ENCODE measurements at places on chromosomes 13 and 19.

- DNase-seq, result no peak
Measured at GRCh38 chr19:16222806-16223205, 25.1 kb downstream of the AP1M1 start.

DNA sequence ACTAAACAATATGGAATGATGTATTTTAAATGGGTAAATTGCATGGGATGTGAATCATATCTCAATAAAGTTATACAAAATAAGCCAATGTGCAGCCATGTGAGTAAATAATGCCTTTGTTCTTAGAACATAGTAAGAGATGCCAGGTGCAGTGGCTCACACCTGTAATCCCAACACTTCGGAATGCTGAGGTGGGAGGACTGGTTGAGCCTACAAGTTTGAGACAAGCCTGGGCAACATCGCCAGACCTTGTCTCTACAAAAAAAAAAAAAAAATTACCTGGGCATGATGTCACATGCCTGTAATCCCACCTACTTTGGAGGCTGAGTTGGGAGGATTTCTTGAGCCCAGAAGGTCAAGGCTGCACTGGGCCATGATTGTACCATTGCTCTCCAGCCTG is 230.7 kb downstream of the RFC3 start:
- no peak for DNase-seq

DNA sequence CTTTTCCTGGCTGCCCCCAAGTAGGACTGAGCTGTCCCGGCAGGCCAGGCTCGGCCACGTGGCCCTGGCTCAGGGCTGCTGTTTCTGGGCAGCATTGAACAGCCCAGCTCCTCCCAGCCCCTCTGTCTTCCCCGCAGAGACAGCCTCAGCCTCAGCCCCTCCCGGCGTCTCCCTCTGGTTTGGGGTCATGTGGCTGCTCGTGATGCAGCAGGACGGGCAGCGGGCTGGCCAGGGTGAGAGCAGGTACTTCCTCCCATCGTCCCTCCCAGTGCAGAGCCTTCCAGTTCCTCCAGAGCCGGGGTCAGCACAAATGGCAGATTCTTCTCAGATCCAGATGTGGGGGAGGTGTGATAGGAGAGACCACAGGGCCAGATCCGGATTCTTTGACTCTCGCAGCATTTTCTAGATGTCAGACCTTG is 114.6 kb downstream of the KDM4B start:
- DNase-seq, result no peak

GRCh38 chr19:18046059-18046718 is 38.2 kb downstream of the ARRDC2 start:
- no peak for DNase-seq

- no peak for DNase-seq
Measured at GRCh38 chr13:44322928-44323327, 50.7 kb upstream of the SERP2 start.

GRCh38 chr19:39359026-39359425 is 16.8 kb downstream of the SAMD4B start:
- no peak for DNase-seq

DNA sequence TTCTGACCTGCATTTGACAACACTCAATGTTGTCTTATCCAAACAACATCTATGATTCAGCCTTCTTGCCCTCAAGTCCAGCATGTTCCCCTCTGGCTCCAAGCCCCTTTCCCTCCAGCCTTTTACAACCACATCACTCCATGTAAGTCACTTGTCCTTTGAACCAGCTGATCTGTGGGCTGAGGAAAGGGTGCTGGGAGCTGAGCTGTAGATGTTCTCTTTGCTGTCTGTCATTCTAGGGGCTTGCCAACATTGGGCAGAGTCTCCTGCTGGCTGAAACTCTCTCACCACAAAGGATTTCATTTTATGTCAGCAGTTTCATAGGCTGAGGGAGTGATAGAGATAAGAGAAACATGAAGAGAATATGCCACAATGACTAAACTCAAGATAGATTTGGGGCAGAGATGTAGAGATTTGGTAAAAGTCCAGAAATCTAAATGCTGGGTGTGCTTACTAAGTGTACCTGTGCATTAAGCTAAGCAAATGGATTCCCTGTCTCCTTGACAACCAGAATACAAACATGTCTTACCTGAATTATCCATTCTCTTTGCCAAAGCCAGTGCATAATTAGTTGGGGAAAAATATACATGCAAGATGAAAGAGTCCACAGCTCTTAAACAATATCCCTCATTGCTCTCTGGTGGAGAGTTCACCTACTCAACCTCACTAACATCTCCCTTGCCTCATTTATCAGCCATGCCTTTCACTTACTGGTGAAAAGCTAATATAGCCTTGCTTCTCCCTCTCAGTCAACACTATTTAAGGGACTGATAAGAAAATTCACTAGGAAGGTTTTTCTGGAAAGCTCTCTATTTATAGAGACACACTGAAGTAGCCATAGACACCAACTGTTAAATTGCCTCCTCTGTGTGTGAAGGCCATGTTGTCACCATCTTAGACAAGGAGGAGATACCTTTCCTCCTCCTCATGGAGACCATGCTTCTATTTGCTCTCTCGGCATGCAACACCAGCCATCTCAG is 175.5 kb upstream of the SERP2 start:
- no peak for DNase-seq

DNA sequence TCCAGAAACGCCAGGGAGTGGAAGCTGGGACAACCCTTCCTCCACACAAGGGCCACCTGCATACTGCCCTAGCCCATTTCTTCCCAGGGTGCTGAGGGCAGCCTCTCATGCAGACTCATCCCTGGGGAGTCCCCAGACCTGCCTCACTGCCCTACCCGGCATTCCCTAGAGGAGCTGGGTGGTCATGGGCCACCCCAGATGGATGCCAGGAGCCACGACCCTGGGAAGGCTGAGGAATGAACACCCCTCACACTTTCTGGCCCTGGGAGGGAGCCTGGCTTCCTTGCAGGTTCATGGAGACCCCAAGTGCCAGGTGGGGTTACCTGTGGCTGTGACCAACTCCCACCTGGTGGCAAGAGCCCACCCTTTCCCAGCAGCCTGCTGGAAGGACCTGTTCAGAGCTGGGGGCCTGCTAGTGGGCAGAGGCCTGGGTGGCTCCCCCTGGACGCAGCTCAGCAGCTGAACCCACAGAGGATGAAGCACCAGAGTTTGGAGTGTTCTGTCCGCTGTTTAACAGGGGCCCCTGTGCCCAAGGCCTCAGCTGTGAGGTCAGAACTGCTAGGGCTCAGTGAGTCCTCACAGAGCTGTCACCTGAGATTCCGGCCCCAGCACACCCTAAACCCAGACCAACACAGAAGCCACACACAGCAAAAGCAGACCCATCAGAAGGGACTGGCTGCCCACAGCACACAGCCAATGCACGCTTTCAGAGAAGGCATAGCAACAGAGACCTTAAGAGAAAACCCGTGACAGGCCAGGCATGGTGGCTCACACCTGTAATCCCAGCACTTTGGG is 6.6 kb downstream of the ACP4 start:
- DNase-seq, result no peak

GRCh38 chr19:41233748-41234240 is 14.8 kb downstream of the AXL start:
- DNase-seq, result no peak

GRCh38 chr13:32850316-32851052 is 165.7 kb upstream of the KL start:
- DNase-seq, result no peak

GRCh38 chr13:43335764-43336163 is 312.4 kb downstream of the DNAJC15 start:
- no peak for DNase-seq
